ENCODE measurements at places on chromosomes 13 and 19. TPM values are rescaled to one million over a fixed set of nuclear protein-coding genes. Genes with fewer than 3 reads are reported as not detected.

The RDH8 gene
- not detected for total RNA-seq

The LMTK3 gene
- total RNA-seq, result 7.4 TPM

DNA sequence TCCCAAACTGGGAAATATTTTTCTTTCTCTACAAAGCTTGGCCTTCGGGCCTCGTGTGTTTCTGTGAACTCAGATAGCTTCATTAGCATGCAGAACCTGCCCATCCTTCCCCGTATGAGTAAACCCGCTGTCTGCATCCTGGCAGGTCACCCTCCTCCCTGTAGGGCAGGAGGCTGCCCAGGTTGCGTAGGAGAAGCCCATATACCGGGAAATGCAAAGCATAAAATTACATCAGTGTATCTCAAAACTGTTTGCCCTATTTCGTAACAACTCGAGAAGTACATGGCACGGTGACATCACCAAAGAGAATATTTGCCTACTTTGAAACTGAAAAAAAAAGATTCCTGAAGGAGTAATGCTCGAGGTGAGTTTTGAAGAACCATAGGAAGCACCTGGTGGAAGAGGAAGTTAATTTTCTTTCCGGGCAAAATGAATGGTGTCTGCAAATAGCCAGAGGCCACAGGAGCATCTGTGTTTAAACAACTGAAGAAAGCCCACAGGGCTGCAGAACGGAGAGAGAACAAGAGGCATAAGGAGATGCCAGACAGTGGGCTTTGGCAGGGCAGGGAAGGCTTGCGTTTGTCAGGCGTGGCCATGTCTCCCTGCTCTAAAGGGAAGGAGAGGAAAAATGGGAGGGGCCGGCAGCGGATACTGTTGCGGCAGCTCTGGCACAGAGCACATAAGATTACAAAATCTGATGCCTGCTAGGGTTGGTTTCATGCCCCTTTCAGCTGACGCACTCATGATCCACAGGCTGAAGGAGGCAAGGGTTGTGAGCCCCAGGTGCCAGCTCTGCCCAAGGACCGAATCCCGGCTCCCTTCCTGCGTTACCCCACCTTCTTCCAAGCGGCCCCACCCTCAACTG is 81.4 kb downstream of the IRS2 start:
- no peak overlapping the region for H3K4me3 ChIP-seq
- no peak overlapping the region for H3K27ac ChIP-seq
- no peaks in the 10 kb centered on the region for H3K27me3 ChIP-seq
- no peaks in the 10 kb centered on the region for H3K36me3 ChIP-seq
- no peaks in the 10 kb centered on the region for H3K4me1 ChIP-seq

- H3K27ac ChIP-seq, result no peak overlapping the region
- H3K4me3 ChIP-seq, result no peak overlapping the region
- DNase-seq, result no peak
- no peaks in the 10 kb centered on the region for H3K36me3 ChIP-seq
Observed at GRCh38 chr13:47875201-47875600, 125.9 kb downstream of the SUCLA2 start.

DNA sequence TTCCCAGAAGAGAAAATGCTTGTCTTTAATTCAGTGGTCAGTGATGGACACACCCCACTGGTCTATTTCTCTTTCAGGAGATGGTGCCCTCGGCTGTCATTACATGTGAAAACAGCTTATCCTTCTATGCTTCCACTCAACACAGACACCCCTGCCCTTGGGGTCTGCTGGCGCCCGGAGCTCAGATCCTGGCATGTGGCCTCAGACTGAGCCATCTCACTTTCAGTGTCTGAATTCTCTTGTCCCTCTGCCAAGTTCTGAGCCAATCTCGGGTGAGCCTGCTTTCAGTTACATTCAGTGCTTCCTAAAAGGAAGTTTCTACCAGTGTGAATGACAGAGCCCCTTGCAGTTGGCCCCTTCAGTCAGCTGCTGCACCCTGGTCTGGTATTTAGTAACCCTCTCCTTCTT is 293.6 kb downstream of the DNAJC15 start:
- DNase-seq, result peak; percentile 24
- H3K4me3 ChIP-seq, result no peak overlapping the region
- no peaks in the 10 kb centered on the region for H3K36me3 ChIP-seq
- H3K4me1 ChIP-seq, result no peaks in the 10 kb centered on the region
- no peaks in the 10 kb centered on the region for H3K27me3 ChIP-seq

DNA sequence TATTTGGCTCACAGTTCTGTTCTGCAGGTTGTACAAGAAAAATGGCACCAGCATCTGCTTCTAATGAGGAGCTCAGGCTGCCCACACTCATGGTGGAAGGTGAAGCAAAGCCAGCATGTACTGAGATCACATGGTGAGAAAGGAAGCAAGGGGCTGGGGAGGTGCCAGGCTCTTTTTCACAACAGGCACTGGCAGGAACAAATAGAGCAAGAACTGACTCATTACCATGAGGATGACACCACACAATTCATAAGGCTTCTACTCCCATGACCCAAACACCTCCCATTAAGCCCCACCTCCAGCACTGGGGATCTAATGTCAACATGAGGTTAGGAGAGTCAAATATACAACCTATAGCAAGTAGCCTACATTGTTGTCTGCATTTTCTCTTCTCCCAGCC is 522.6 kb downstream of the RFC3 start:
- DNase-seq, result no peak
- no peak overlapping the region for H3K27ac ChIP-seq
- H3K4me1 ChIP-seq, result no peaks in the 10 kb centered on the region
- no peaks in the 10 kb centered on the region for H3K27me3 ChIP-seq

GRCh38 chr13:30580852-30581502 is 36.7 kb upstream of the USPL1 start:
- no peak overlapping the region for H3K27ac ChIP-seq
- no peaks in the 10 kb centered on the region for H3K4me1 ChIP-seq
- no peak for DNase-seq
- no peaks in the 10 kb centered on the region for H3K27me3 ChIP-seq
- H3K36me3 ChIP-seq, result no peaks in the 10 kb centered on the region

GRCh38 chr13:27915301-27916207 is 4.2 kb upstream of the PDX1 start:
- H3K27ac ChIP-seq, result no peak overlapping the region
- no peak overlapping the region for H3K4me3 ChIP-seq
- peaks cover 2% of the 10 kb centered on the region for H3K4me1 ChIP-seq
- no peaks in the 10 kb centered on the region for H3K36me3 ChIP-seq
- peaks cover 41% of the 10 kb centered on the region for H3K27me3 ChIP-seq

DNA sequence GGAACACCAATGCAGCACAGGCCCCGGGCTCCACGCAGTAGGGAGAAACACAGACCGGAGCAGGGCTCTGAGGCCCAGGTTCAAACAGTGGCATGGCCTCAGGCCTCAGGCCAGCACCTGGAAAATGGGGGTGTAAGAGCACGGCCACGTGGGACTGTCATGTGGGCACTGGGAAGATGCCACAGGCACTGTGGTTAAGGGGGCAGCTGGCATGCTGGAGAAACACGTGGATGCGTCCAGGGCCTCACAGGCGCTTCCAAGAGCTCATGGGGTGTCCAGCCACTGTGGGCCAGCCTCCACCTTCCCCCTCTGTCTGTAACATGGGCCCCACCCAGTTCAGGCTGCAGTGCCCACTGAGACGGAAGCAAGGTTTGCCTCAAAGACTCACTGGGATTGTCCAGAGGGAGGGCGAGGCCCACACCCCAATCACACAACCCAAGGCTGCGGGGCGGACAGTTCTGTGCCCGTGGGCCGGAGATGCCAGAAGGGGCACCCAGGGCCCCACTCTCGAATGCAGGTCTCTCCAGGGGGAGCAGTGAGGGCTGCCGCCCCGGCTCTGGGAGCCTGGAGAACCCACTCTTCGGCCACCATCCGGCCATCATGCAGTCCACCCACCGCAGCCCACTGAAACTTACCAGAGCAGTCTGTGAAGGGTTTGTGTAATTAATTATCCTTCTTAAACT is 6.3 kb upstream of the MBD3 start:
- peaks cover 4% of the 10 kb centered on the region for H3K4me1 ChIP-seq
- H3K4me3 ChIP-seq, result no peak overlapping the region
- peaks cover 13% of the 10 kb centered on the region for H3K36me3 ChIP-seq
- no peak for DNase-seq
- H3K27ac ChIP-seq, result no peak overlapping the region

GRCh38 chr19:40139533-40140287 is 49.0 kb upstream of the ZNF780A start:
- H3K4me1 ChIP-seq, result no peaks in the 10 kb centered on the region
- H3K27me3 ChIP-seq, result no peaks in the 10 kb centered on the region
- no peaks in the 10 kb centered on the region for H3K36me3 ChIP-seq

The GAPDHS gene
- total RNA-seq, result 13.4 TPM

DNA sequence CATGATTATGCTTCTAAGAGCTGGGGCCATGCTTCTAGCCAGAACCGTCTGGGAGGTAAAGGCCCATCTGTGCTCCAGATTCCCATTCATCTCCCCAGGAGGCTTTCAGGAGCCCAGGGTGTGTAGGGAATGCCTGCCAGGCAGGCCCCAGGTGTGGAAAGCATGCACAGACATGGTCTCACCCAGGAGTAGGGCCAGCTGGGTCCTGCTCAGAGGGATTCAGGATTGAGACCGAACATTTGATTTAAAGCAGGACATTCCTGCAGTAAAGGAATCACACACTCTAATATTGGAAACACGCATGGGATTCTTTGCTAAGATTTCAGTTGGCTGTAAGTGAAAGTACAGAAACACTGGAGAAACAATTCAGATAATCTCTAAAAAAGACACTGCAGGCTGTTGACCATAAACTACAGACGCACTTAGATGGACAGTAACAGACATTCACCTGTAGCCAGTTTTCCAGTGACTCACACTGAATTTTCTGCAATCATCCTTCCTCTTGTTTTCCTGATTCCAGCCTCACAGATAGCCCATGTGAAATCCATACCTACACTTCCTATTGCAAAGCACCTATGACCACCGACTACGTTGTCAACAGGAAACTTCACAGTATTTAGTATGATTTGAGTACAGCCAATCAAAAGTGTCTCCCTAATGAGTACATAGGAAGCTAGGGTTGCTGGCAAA is 257.8 kb downstream of the TBC1D4 start:
- H3K36me3 ChIP-seq, result no peaks in the 10 kb centered on the region
- H3K4me1 ChIP-seq, result no peaks in the 10 kb centered on the region
- no peak for DNase-seq
- H3K27ac ChIP-seq, result no peak overlapping the region
- H3K4me3 ChIP-seq, result no peak overlapping the region
- no peaks in the 10 kb centered on the region for H3K27me3 ChIP-seq

DNA sequence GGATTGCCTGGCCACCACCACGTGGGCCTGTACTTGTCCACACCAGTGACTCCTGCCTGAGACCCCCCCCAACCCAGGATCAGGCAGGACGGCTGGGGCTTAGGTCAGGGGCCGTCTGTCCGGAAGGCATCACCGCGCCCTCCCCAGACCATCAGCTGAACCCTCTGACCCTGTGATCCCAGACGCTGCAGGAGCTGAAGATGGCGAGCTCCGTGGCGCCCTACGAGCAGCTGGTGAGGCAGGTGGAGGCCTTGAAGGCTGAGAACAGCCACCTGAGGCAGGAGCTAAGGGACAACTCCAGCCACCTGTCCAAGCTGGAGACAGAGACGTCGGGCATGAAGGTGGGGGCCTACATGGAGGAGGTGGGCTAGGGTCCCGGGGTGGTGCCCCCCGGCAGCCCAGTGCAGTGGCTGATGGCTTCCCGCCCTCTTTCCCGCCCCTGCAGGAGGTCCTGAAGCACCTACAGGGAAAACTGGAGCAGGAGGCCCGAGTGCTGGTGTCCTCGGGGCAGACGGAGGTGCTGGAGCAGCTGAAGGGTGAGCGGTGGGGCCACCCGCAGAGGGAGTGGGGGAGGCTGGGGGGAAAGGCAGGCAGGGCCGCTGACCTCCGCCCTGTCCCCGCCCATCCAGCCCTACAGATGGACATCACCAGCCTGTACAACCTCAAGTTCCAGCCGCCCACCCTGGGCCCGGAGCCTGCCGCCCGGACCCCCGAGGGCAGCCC is 3.0 kb downstream of the APC2 start:
- peaks cover 58% of the 10 kb centered on the region for H3K27me3 ChIP-seq
- no peak overlapping the region for H3K4me3 ChIP-seq
- peaks cover 4% of the 10 kb centered on the region for H3K4me1 ChIP-seq
- no peak overlapping the region for H3K27ac ChIP-seq
- no peak for DNase-seq

- no peaks in the 10 kb centered on the region for H3K4me1 ChIP-seq
- no peaks in the 10 kb centered on the region for H3K27me3 ChIP-seq
- no peak for DNase-seq
Observed at GRCh38 chr13:77359171-77359570, 32.3 kb upstream of the MYCBP2 start.

The MEGF8 gene
- 30.7 TPM for total RNA-seq

DNA sequence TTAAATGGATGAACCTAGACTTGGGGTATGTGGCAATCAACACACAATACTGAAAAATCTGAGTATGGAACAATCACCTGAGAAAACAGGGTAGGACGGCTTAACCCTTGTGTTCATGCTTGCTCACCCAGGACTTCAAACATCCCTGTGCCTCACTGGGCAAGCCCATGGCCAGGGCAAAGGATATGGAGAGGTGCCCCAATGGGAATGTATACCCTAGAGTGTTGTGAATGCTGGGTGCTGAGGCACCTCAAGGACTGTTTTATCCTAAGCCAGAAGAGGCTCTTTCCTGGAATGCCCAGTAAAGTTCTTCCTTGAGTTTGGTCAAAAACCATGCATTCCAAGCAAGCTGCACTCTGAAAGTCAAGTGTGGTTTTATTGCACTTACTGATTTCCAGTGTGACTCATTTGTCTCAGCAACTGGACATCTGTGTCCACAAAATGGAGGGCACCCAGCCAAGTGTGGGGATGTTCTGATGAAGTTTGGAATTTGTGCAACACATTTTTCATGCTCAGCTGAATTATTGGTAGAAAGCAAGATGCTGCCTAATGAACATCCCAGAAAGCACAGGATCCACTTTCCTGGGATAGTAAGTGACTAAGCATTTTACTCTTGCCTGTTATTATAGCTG is 531.3 kb downstream of the RFC3 start:
- no peak overlapping the region for H3K27ac ChIP-seq
- DNase-seq, result no peak
- peaks cover 2% of the 10 kb centered on the region for H3K4me1 ChIP-seq
- H3K36me3 ChIP-seq, result no peaks in the 10 kb centered on the region
- no peaks in the 10 kb centered on the region for H3K27me3 ChIP-seq
- H3K4me3 ChIP-seq, result no peak overlapping the region

DNA sequence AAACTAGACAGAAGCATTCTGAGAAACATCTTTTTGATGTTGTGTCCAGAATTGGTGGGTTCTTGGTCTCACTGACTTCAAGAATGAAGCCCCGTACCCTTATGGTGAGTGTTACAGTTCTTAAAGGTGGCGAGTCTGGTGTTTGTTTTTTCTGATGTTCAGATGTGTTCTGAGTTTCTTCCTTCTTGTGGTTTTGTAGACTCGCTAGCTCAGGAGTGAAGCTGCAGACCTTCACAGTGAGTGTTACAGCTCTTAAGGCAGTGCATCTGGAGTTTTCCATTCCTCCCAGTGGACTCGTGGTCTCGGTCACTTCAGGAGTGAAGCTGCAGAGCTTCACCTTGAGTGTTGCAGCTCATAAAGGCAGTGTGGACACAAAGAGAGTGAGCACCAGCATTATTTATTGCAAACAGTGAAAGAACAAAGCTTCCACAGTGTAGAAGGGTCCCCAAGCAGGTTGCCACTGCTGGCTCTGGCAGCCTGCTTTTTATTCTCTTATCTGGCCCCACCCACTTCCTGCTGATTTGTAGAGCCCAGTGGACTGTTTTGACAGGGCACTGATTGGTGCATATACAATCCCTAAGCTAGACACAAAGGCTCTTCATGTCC is 1820.8 kb downstream of the UQCRFS1 start:
- no peaks in the 10 kb centered on the region for H3K27me3 ChIP-seq
- H3K4me1 ChIP-seq, result no peaks in the 10 kb centered on the region
- no peaks in the 10 kb centered on the region for H3K36me3 ChIP-seq
- H3K4me3 ChIP-seq, result no peak overlapping the region

The ELSPBP1 gene
- total RNA-seq, result not detected

Data from prostate gland (tissue), 2 donors.